Fibroblast of the aortic adventitia (primary cell): ENCODE measurements at places on chromosomes 11 and 22.
A peak's percentile ranks its signal among the peaks of the same experiment; 100 is the strongest.

GRCh38 chr11:116865696-116866095 is 28.3 kb upstream of the APOA1 start:
- peak; percentile 69 for DNase-seq

- DNase-seq: peak; percentile 77
These were observed 639 bp downstream of the CRY2 start for GRCh38 chr11:45847911-45848316.

GRCh38 chr11:11976481-11977127 is 31.8 kb downstream of the DKK3 start:
- DNase-seq: no peak

DNA sequence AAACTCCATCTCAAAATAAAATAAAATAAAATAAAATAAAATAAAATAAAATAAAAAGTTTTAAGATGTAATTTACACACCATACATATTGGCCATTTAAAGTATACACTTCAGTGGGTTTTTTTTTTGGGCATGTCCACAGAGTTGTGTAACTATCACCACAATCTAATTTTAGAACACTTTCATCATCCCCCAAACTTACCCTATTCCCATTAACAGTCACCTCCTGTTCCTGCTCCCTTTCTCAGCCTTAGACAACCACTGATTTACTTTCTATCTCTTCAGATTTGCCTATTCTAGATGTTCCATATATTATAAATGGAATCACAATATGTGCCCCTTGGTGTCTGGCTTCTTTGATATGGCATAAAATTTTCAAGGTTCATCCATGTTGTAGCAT is 4.6 kb upstream of the ACER3 start:
- DNase-seq: peak; percentile 26

- no peak for DNase-seq
These were observed 13.2 kb upstream of the TMPRSS6 start for GRCh38 chr22:37122598-37123180.

GRCh38 chr11:90822996-90823395 is 600.1 kb upstream of the CHORDC1 start:
- no peak for DNase-seq

DNA sequence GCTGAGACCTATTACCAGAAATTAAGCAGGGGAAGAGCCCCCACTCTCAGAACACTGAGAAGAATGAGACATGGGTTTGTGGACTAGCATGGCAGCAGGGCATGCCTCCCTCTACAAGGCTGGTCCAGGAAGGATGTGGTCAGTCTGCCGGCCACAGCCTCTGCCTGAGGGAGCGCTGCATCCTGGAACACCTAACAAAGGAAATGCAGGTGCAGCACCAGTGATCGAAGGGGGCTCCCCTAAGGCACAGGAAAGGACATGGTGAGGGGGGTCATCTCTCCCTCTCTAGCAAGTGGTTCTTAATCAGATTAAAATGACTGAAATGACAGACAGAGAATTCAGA is 40.6 kb upstream of the ARL14EP start:
- DNase-seq: no peak

GRCh38 chr11:8092587-8093424 is 11.8 kb downstream of the TUB start:
- DNase-seq: peak; percentile 77

GRCh38 chr11:108838102-108838791 is 173.4 kb downstream of the DDX10 start:
- no peak for DNase-seq

DNA sequence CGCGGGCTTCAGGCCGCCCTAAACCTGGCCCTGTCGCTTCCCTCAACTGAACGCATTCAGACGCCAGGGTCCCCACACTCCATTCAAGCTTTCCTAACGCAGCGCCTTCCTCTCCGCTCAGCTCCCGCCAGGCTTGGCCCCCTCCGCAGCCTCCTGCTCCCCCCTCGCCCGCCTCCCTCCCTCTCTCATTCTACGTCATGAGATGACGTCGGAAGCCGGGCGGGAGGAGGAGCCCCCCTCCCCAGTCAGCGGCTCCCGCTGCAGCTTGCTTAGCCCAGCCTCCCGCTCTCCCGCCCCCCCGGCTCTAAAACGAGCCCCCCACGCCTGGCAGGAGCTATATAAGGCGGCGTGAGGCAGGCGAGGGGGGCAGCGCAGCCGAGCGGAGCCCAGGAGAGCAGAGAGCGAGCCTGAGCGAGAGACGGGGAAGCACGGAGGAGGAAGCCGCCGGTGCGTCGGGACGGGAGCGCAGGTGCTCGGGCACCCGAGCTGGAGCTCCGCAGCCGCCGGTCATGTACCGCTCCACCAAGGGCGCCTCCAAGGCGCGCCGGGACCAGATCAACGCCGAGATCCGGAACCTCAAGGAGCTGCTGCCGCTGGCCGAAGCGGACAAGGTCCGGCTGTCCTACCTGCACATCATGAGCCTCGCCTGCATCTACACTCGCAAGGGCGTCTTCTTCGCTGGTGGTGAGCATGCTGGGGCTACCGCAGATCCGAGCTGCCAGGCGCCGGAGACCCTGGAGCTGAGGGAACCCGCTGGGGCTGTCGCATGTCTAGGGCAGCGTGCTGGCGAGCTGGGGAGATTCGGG is at the start of gene NPAS4:
Gene NPAS4, plus strand, starts transcription at position 365 of the 806 bp plus-strand sequence. Its CDS starts 145 bp downstream, at position 510.
- DNase-seq: no peak

- peak; percentile 65 for DNase-seq
These were observed 16.6 kb downstream of the CRELD2 start for GRCh38 chr22:49934891-49935557.

- no peak for DNase-seq
These were observed 51.0 kb downstream of the MIAT start for GRCh38 chr22:26708256-26709009.

DNA sequence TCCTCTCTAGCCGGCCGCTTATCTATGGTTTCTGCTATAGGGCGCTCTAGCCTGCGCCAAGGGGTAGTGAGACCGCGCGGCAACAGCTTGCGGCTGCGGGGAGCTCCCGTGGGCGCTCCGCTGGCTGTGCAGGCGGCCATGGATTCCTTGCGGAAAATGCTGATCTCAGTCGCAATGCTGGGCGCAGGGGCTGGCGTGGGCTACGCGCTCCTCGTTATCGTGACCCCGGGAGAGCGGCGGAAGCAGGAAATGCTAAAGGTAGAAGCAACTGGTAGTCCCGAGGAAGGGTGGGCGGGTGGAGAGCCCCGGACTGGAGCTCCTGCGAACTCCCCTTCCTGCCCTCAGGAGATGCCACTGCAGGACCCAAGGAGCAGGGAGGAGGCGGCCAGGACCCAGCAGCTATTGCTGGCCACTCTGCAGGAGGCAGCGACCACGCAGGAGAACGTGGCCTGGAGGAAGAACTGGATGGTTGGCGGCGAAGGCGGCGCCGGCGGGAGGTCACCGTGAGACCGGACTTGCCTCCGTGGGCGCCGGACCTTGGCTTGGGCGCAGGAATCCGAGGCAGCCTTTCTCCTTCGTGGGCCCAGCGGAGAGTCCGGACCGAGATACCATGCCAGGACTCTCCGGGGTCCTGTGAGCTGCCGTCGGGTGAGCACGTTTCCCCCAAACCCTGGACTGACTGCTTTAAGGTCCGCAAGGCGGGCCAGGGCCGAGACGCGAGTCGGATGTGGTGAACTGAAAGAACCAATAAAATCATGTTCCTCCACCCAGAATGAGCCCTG is at the start of the genes LBHD1 and UQCC3:
Gene LBHD1, minus strand, starts transcription at position 660 of the 782 bp plus-strand sequence. CDS start 2,236 bp downstream, outside the sequence.
Gene UQCC3, plus strand, starts transcription at position 66 of the 782 bp plus-strand sequence. Its CDS starts 73 bp downstream, at position 139.
- peak; percentile 90 for DNase-seq

- peak; percentile 30 for DNase-seq
These were observed 1122.8 kb upstream of the CCDC90B start for GRCh38 chr11:84408946-84409411.

DNA sequence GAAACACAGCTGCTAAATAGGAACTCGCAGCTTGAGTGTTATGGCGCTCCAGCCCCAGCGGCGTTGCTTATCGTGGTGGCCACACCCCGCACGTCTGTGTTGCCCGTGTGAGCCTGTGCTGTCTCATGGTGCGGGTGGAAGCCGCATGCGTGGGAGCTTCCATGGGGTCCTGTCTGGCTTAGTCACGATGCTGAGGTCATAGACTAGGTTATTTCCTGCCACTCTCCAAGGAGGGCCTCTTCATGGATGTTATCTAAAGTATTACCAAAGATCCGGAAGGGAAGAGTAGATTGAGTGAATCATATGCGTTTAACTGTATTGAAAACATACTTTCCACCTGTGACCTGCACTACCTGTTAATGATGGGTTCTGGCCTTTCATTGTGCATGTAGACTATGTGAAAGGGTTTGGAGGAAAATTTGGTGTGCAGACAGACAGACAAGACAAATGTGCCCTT is 21.7 kb downstream of the CTTN start:
- DNase-seq: peak; percentile 32

GRCh38 chr11:130691581-130691980 is 224.7 kb downstream of the SNX19 start:
- DNase-seq: no peak

DNA sequence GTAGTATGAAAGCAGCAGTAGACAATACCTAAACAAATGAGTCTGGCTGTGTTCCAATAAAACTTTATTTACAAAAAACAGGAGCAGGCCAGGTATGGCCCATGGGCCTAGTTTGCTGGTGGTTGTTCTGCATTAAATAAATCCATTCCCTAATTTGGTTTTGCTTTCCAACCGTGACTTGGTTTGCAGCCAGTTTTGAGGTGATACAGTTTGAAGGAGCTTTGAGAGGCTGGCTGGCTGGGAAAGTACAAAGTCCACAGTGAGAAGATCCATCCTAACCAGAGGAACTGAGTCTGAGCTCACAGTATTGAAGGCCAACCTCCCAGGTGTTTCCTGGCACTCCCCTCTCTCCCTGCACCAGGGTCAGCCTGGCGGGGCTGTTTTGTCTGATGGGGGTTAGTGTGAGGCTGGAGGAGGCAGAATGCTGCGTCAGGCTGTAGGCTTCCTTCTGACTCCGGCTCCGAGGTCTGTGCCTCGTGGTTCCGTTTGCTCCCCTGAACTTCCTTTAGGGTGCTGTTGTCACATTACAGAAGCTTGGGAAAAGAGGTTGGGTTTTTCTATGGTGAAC is 129.5 kb downstream of the MICAL2 start:
- no peak for DNase-seq

- peak; percentile 80 for DNase-seq
These were observed 10.2 kb upstream of the P4HA3 start for GRCh38 chr11:74321487-74322188.

DNA sequence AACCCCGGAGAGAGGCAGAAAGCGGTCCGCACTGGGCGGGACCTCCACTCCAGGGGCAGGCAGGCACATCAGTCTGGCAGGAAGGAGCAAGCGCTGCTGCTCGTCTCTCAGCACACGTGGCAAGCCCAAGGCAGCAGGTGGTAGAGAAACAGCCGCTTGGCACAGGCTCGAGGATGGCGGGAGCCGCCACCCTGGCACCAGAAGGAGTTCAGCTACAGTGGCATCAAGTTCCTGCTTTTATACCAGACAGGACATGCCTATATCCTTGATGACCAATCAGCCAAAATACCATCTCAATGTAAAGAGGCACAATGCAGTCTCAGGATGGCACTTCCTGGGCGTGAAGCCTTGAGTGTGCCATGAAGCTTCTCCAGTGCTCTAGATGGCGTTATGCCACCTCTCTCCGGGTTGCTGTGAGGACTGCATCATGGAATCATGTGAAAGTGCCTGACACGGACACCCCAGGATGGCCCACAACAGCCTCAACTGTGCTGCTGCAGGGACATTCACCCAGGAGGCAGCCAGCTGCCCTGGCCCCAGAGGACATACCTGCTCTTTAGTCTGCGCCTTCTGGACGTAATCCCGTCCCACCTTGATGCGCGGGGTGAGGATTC is 64.8 kb downstream of the APOL1 start:
- DNase-seq: no peak

DNA sequence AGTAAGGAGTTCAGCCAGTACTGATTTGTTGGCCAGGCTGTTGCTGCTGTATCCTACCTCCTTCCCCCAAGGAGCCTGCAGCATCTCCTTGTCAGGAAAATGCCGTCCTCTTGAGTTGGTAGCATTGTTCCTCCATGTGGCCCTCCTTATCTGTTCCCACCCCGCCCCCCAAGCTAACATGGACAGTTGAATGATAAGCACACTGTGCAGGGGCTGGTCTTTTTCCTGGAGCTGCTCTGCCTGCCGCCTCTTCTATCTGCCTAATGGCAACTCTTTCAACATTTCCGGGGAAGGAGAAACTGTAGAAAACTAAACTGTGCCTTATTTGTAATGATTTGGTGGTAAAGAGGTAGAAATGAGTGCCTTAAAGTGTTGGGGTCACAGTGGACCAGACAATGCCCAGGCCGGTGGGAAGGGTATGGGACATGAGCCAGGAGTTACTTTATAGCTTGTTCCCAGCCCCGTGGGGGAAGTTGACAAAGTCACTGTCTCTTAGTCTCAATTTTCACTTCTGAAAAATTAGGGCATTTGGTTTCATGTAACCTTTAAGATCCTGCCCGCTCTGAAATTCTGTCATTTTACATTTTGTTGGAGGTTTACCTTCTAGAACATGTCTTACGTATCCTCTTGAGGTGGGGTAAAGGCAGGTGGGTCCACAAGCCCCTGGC is 4.5 kb downstream of the FAM118A start:
- no peak for DNase-seq

- DNase-seq: no peak
These were observed 969 bp downstream of the SCN3B start for GRCh38 chr11:123653483-123653826.

- no peak for DNase-seq
These were observed 13.7 kb upstream of the CPT1A start for GRCh38 chr11:68855205-68855981.

DNA sequence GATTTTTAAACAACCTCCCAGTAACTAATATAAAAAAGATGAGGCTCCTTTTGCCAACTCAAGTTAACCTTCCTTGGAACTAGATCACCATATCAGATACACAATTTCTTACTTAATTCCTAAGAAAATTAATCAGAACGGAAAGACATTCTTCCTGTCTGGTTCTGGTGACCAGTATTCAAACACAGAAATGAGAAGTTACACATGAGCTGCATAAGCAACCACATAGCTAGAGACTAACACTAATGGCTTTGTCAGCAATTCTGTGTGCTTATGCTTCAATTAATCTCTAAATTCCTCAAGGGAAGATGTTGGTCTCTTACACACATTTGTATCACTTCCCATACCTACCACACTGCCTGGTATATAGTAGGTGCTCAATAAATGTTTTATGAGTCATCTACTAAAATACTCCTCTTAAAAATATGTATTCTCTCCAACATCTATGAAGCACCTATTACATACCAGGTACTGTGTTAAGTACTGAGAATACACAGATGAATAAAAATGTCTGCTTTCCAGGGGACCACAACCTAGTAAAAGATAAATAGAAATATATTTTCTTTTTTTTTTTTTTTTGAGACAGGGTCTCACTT is 54.5 kb downstream of the GAB2 start:
- no peak for DNase-seq

- DNase-seq: peak; percentile 75
These were observed 17.3 kb downstream of the TRAF6 start for GRCh38 chr11:36492724-36493304.

DNA sequence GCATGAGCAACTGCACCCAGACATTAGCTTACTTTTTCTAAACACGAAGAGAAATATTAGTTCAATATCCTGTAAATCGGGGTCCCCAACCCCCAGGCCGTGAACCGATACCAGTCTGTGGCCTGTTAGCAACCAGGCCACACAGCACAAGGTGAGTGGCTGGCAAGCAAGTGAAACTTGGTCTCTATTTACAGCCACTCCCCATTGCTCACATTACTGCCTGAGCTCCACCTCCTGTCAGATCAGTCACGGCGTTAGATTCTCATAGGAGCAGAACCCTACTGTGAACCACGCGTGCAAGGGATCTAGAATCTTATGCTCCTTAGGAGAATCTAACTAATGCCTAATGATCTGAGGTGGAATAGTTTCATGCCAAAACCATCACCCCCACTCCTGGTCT is 27.8 kb upstream of the DEPDC7 start:
- no peak for DNase-seq
